ENCODE measurements at places on chromosomes 1 and 21. TPM values are rescaled to one million over a fixed set of nuclear protein-coding genes. Genes with fewer than 3 reads are reported as not detected.

The TP73 gene
- total RNA-seq: 6.9 TPM

The TBX19 gene
- total RNA-seq: 1.5 TPM

The PACC1 gene
- 27.7 TPM for total RNA-seq

The FAM72D gene
- 8.3 TPM for total RNA-seq

The TNFSF4 gene
- total RNA-seq: 0.23 TPM

The ACTA1 gene
- total RNA-seq: not detected

The GPR25 gene
- total RNA-seq: not detected

The DNAJC28 gene
- total RNA-seq: 1.3 TPM

The SLC25A34 gene
- 1.7 TPM for total RNA-seq

The ESRRG gene
- total RNA-seq: not detected

The GSTM1 gene
- not detected for total RNA-seq

The GOLT1A gene
- 18.7 TPM for total RNA-seq

The SERPINC1 gene
- not detected for total RNA-seq
